T follicular helper cell (primary cell): ENCODE measurements at places on chromosomes 3 and 15.

DNA sequence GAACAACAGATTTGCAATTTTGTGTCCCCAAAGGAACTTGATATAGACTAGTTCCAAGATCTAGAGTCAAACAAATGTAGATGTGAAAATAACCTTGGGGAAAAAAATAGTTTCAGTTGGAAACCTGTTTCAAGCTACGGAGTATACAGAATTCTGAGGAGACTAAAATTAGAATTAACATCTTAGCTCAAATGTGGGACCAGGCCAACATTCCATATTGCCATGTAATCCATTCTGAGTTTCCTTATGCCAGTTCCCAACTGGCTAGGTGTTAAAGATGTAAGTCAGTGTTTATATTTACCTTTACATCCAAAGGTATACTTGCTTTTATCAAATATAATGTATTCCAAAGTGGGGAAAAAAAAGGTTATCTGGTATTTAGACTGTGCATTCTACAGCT, 76.3 kb downstream of the UBE3A start:
- no peak for DNase-seq

DNA sequence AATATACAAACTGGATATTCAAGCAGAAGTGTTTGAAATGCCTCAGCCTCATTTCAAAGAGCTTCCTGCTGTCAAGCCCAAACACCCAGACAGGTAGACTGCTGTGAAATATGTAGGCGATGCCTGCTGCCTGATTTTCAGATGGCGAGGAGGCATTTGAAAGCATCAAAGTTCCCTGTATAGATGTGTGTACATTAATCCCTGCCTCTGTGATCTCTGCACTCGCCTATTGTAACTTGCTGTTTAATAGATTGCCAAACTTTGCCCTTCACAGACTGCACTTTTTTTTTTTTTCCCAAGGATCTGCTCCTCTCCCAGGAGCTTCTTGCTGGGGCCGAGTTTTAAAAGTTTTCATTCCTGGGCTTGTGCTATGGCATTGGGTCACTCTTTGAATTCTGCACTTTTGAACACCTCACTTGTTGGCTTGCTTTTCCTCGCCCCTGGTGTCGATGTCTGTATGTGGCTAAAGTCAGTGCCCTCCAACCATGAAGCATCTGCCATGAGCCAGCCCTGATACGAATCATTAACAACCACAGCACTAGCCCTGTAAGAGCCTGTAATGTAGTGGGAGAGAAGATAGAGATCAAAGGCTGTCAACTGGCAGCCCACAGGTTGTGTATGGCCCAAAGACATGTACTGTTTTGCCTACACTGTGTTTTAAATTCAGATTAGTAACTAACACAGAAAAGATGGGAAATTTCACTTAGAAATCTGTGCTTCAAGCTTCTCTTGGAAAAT, 287.6 kb upstream of the ICE2 start:
- DNase-seq, result no peak

DNA sequence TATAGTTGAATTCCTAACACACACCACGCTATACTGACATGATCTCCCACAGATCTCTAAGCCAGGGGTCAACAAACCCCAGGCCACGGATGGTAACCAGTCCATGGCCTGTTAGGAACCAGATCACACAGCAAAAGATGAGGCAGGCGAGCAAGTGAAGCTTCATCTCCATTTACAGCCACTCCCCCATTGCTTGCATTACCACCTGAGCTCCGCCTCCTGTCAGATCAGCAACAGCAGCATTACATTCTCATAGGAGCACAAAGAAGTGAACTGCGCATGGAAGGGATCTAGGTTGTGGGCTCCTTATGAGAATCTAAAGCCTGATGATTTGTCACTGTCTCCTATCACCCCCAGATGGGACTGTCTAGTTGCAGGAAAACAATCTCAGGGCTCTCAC, 2.7 kb downstream of the PDCD7 start:
- no peak for DNase-seq

DNA sequence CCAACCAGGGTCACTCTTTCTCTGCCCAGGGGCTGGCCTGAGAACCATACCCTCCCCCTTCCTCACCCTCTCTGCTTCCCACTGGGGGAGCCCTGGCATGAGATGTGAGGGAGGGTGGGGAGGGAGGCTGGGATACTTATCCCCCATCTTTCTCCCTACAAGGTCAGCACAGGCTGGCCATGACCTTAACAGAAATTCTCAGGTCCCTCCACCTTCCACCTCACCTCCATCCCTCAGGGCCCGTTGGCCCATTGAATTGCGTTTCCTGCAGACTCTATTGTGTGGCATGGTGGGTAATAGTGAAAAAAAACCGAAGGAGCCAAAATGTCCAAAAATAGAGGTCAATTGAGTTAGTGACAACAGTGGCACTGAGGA, 159.5 kb downstream of the OR4M2 start:
- no peak for DNase-seq

- DNase-seq, result no peak
These were observed 90.4 kb downstream of the SUCLG2 start for GRCh38 chr3:67564008-67564407.
